ENCODE measurements at places on chromosomes 6 and 20.
A peak's percentile ranks its signal among the peaks of the same experiment; 100 is the strongest.

- DNase-seq: no peak
Measured at GRCh38 chr20:21575981-21576740, 62.3 kb upstream of the NKX2-2 start.

- DNase-seq: no peak
Measured at GRCh38 chr6:130560231-130560630, 194.4 kb downstream of the TMEM200A start.

DNA sequence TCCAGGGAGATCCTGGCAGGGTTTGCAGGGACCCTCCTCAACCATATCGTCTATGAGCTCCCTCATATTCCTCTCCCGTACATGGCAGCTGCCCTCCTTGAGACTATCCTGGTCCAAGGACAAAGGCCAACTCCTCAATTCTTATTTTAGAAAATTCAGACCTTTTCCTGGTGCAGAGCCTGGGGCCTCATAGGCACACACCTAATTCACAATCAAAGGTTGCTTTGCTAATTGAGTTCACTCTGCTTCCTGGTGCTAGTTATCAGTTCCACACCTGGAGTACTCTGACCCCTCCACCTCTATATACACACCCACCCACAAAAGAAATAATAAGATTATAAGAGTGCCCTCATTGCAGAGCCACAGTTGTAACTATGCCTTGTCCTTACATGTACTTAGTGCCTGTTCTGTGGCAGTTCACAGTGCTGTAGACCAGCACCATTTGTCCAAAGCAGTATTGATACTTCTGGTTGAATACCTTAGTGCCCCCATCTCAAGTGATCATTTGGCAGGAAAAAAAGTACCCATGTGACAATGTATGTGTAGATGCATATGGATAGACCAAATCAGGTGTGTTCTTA lies 38.7 kb downstream of the GSS start:
- DNase-seq: no peak

DNA sequence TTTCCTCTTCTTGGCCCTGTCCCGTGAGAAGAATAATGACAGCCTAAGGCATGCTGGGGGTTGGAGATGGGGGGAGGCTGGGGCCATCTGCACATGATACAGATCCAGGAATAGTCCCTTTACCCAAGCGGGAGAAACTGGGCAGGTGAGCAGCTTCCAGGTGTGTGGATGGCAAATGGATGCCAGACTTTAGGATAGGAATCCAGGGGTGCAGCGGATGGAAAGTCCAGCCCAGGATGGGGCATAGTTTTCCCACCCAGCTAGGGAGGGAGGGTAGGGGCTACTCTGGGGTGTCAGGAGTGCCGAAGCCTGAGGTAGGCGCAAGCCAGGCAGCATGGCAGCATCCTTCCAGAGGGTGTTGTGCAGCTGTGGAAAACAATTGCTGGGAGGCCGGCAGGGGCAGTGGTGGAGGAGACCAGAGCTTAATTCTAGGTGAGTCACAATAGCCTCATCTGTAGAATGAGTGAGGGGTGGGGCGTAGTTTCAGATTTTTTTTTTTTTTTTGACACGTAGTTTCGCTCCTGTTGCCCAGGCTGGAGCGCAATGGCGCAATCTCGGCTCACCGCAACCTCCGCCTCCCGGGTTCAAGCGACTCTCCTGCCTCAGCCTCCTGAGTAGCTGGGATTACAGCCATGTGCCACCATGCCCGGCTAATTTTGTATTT lies 15.4 kb upstream of the FAM110A start:
- no peak for DNase-seq

DNA sequence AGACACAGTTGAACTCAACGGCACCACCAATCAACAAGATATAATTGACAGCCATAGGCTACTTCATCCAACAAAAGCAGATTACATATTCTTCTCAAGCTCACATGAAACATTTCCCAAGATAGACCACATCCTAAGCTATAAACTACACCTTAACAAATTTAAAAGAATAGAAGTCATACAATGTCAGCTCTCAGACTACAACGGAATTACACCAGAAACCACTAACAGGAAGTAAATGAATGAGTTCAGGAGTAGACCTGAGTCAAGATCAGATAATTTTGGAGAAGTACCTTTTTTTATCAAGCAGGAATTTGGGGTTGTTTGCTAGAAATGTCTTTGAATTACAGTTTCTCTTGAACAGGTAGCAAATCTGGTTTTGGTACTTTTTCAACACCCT lies 237.8 kb downstream of the TBX18 start:
- no peak for DNase-seq

DNA sequence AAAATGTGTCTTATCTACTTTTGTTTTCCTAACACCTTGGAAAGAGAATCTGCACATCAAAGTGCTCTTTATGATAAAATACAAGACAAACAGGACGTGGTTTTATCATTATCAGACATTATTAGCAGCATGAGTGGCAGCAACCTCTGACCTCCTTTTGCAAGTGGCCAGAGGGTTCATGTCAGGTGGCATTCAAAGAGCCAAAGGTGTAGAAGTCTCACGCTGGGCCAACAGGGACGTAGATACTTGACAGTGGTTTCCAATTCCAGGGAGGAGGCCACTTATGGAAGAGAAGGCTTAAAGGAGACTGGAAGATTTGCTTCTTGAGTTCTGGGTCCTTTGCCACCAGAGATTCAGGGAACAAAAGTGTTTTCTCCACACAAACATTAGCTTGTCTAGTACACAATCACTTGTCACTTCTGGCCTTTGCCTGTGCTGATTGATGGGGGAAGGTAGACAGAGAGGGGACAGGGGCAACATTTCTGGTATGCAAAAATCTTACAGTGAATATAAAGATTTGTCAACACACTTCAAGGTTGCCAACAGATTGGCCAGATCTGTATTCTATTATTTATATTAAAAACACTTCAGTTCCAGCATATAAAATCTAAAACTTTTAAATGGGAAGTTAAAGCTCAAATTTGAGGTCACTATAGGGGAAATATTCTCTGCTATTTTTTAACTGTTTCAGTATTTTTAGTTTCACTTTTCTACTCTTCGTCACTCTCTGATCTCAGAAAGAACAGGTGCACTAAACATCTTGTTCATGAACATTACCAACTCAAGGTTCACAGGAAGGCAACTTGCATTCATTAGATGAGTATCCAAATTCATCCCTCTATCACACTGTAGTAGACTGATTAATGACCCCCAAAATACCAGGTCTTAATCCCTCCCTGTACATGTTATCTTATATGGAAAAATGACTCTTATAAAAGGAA lies 52.1 kb upstream of the FBXO30 start:
- no peak for DNase-seq

DNA sequence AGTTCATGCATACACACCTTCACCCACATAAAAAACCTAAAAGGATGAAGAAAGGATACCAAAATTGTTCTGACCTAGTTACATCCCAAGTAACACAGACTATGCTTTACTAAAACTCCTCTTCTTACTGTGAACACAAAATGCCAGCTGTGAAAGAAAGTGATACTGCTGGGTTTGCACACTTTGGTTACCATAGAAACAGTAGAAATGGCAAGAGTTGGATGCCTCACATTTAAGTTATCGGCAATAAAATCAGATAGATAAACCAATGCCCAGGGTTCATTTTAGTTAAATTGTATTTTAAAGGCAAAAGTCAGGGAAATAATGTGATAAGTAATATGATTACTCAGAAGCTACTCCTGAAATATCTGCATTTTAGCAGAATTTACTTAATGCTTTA lies 161.9 kb downstream of the CDK19 start:
- DNase-seq: no peak

DNA sequence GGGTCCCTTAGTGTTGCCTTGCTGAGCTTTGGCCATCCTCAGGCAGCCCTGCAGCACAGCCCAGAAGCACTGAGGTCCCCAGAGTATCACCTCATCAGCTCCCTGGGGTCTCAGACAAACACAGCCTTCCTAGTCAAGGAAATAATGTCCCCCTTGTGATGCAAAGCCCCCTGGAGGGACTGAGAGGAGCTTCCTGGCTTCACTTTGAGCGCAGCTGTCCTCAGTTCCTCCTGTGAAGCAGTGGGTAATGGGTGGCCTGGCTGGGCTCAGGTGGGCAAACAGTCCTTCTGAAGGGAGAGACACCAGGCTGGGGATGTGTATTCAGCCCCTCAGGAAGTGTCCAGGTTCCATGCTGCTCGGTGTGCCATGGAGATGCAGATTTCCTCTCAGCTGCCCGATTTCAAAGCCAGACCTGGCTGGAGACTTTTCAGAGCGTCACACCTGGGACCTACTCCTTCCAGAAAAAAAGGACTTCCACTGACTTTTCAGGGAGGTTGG lies 79.2 kb upstream of the FOXA2 start:
- no peak for DNase-seq

- DNase-seq: no peak
Measured at GRCh38 chr6:81806793-81807565, 54.5 kb upstream of the TENT5A start.

DNA sequence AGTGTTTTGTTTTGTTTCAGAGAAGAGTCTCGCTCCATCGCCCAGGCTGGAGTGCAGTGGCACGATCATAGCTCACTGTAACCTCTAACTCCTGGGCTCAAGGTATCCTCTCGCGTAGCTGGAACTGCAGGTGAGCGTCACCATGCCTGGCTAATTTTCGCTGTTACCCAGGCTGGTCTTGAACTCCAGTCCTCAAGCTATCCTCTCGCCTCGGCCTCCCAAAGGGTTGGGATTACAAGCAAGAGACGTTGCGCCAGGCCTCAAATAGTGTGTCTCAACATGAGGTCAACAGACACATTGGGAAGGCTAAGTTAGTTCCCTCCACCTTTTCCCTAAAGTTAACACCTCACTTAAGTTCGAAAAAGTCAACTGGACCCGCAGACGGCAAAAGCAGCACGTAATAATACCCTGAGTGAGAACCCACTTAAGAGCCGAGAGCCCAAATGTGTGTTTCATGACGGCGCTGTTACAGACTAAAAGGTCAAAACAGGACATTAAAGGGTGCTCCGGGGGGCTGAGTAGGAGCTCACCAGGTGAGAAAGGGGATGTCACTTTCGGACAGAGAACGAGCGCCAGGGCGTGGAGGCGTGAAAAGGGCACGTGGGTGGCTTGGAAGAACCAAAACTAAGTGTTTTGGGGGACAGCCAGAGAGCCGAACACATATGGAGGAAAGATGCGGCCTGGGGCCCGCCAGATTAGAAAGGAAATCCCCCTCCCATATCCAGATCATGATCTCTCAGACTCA lies 499 bp downstream of the TTI1 start:
- no peak for DNase-seq

DNA sequence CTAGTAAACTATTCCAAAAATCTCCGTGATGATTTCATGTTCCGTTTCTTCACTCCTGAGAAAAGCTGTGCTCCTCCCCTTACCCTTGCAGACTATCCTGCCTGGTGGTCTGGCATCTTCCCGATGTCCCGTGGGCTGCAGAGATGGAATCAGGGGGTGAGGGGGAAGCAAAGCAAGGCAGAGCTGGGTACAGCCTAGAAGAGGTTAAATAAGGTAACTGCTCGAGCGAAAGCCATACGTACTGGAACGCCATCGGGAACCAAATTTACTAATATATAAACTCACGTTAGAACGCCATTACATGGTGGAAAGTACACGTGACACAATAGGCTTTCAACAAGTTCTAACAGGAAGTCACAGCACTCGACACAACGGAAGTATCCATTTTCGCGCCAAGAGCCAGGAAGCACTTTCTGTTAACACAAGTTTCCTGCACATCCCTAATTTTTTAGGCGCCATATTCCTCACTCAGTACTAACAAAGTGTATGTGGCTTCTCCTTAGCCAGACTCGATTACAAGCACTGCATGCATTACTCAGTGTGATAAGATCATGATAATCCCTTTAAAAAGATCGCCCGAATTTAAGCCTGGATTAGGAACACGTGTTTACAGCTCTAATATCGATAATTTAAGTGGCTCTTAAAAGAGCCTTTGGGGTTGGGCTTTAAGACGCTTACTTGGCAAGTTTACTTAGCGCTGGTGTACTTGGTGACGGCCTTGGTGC lies 101.6 kb upstream of the PRSS16 start:
- peak; percentile 44 for DNase-seq

DNA sequence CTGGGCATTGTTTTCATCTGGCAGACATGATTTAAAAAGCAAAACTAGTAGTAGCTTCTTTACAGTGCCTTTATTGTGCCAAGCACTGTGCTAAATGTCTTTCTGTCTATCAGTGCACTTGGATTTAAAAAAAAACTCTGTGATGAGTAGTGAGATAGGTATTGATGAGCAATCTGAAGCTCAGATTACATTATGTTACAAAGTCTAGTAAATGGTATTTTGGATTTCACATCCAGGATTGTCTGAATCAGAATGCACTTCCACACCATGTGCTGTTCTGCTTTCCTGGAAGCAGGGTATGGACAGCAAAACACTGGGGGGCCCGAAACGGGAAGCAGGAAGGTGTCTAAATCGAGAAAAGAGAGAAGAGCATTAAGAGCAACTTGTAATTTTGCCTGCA lies 103.4 kb upstream of the CCN2 start:
- no peak for DNase-seq

DNA sequence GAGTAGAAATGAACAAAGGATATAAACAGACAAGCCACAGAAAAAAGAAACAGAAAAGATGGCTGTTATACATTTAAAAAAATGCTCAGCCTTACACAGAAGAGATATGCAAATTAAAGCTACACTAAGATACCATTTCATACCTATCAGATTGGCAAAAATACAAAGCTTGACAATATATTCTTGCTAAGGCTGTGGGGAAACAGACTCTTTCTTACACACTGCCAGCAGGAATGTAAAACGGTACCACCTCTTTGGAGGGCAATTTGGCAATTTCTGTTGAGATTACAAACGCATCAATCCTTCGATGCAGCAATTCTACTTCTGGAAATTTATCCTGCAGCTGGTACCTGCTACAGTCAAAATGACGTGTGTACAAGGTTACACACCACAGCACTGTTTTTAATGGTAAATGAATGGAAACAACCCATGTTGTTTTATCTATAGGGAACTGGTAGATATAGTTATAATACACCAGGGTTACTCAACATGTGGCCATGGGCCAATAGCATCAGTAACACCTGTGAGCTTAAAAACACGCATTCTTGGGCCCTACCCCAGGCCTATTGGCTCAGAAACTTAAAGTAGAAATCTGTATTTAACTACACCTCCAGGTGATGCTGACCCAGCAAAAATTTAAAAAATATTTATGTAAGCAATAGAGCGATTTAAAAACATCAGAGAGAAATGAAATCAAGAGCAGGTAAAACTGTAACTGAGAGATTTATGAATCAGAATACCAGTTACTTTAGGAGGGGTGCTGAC lies 53.3 kb downstream of the TRAM2 start:
- DNase-seq: no peak

Data from activated T-cell treated with anti-CD3 and anti-CD28 coated beads, Interleukin-2, amount 50 U/mL, for 4 hours (primary cell).